ENCODE measurements at places on chromosomes 5 and 9.

DNA sequence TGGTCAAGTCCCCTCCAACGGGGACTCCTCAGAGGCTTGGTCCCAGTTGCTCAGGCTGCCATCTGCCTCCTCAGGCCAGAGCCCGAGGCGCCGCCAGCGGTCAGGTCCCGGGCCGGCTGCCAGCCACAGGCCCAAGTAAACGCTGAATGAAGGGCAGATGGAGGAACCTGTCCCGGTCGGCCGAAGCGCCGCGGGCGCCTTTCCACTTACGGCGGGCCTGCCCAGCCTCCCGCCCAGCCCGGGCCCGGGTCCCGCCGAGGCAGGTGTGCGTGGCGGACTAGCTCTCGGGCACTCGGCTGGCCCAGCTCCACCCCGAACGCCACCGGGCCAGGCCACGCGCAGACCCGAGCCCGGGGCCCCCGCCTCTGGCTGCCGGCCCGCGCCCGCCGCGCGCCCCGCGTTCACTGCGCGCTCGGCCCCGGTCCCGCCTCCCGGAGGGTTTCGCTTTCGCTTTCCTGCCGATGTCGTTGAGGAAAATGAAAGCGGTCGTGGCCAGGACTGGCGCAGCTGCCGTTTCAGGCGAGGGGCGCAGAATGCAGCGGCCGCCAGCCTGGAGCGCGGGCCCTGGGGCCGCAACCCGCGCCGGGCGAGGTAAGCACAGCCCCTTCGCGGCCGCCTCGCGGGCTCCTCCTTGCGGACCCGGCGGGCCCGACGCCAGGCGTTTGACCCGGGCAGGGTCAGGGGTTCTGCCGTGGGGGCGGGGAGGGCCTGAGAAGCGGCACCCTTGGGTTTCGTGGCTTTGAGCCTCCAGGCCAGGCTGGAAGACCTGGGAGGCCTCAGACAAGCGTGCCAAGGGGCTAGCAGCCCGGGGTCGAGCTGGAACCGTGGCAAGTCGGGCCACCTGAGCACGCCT is 41.2 kb downstream of the SLC22A5 start:
- DNase-seq: peak; percentile 93

- no peak for DNase-seq
Measured at GRCh38 chr9:112447283-112447761, 39.3 kb upstream of the KIAA1958 start.

- no peak for DNase-seq
Measured at GRCh38 chr9:133761641-133762248, 23.6 kb upstream of the SARDH start.

DNA sequence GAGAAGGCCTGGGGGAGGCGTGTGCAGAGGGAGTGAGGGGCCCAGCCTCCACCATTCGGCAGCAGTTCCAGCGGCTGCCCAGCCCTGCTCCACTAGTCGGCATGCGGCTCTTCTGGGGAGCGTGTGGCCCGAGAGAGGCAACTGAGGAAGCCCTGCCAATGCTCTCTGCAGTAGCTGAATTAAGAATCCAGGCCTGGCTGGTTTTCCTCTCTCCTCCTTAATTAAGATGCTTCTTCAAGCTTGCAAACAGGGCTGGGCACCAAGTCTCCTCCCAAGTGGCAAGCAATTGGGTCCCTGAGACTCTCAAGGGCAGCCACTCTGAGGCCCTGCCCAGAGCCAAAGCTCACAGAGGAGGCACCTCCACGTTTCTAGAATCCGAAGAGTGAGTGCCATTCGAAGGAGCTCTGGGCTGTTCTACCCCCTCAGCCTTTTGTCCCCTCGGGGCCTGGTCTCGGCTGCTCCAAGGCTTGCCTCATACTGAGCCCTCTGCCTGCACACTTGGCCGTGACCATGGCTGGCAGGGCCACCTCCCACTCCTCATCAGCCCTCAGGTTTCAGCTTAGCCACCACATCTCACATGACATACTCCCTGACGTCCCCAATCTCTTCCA is 75.4 kb upstream of the LRRTM2 start:
- no peak for DNase-seq

GRCh38 chr9:8486095-8486494 is 686.5 kb upstream of the DMAC1 start:
- DNase-seq: peak; percentile 73

GRCh38 chr5:32047056-32047455 is 127.1 kb downstream of the GOLPH3 start:
- no peak for DNase-seq

DNA sequence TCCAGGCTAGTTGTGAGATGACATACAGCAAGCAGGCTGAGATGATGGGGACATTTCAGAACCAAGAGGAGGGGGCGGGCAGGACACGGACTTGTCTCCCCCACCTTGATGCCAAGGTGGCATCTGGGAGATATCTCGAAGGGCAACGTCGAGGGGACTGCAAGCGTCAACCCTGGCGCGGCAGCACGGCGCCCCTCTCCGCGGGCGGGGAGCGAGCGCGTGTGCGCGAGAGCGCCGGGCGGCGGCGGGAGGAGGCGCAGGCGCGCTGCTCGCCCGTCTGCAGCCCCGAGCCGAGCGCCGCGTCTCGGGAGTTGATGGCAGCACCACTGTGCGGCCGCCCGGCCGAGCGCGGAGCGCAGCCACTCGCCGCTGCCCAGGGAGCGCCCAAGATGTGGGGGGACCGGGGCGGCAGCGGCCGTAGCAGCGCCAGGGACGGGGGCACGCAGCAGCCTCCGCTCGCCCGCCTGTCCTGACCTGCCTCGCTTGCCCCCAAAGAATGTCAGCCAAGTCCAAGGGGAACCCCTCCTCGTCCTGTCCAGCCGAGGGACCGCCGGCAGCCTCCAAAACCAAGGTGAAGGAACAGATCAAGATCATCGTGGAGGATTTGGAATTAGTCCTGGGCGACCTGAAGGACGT is at the start of gene PRR16:
TSS of gene PRR16 (plus strand) at position 310 of the 636 bp plus-strand sequence.
- DNase-seq: peak; percentile 69

DNA sequence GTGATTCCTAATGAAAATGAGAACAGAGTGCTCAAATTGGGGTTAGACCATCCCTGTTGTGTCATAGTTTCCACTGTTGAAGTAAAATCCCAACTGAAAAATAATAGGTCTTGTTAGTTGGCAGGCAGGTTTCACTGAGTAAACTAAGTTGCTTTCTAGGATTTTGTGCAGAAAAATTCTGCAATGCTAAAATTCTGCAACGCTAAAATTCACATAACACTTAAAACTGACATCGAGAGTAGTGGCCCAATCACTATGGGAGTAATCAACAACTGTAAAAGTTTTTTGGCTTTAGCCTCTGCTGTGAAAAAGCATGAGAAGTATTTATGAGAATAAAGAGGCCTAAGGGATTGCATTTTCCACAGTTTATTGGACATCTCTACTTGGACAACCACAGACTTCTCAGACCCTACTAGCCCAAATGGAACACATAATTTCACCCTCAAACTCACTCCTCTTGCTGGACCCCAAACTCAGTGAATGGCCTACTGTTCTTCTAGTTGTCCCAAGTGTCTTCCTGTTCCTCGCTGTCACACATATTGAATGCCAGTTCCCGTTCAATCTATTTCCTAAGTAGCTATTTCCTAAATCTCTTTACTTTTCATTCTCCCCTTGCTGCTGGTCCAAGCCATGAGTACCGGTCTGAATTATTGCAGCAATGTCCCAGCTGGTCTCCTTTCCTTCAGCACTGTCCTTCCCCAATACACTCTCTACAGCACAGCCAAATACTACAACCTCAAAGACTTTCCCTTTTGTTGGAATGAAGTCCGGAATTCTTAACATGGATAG is 355.4 kb downstream of the PDE4D start:
- no peak for DNase-seq

- no peak for DNase-seq
Measured at GRCh38 chr5:149338364-149338763, 6.9 kb upstream of the GRPEL2 start.

GRCh38 chr9:128690684-128691034 is 1.6 kb downstream of the SET start:
- DNase-seq: no peak

DNA sequence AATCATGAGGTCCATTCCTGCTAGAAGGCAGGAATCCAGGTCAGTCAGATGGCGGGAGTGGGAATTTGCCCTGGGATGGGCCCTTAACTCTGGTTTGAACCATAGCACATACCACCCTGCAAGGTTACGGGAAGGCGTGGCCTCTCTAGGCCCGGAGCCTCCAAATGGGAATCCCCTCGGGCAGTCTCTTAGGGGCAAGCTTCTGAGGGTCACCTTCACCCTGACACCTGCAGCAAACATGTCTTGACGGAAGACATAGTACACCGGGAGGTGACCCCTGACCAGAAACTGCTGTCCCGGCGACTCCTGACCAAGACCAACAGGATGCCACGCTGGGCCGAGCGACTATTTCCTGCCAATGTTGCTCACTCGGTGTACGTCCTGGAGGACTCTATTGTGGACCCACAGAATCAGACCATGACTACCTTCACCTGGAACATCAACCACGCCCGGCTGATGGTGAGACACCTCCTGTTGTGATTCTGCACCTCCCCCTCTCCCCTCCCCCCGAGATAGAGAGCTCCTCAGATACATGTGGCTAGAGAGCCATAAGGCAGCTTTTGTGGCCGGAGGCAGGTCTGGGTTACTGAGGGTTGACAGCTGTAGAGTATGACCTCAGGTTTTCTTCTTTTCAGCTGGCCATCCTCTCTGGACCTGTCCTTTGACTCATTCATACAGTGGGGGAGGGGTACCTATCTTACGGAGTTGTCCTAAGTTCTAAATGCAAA is 957 bp downstream of the PRELID1 start:
- DNase-seq: no peak

- peak; percentile 88 for DNase-seq
Measured at GRCh38 chr9:95003689-95004410, 277.4 kb downstream of the AOPEP start.

GRCh38 chr9:38022995-38023394 is 46.0 kb downstream of the SHB start:
- no peak for DNase-seq

GRCh38 chr5:11302663-11303062 is 541.6 kb upstream of the DAP start:
- no peak for DNase-seq

DNA sequence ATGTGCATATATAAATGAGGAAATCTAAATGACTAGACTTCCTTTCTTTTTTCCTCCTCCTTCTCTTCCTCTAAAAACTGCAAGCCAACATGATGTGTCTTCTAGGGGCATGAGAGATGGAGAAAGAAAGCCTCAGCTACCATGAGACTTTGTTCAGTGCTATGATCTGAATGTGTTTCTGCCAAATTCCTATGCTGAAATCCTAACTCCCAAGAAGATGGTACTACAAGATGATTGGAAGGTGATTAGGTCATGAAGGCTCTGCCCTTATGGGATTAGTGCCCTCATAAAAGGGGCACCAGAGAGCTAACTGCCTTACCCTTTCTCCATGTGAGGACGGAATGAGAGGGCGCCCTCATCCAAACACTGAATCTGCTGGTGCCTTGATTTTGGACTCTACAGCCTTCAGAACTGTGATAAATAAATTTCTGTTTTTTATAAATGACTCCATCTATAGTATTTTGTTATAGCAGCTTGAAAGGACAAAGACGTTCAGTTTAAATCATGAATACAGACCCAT is 72.2 kb upstream of the IL6ST start:
- DNase-seq: no peak

- no peak for DNase-seq
Measured at GRCh38 chr5:93076566-93076965, 504.5 kb downstream of the NR2F1-AS1 start.

DNA sequence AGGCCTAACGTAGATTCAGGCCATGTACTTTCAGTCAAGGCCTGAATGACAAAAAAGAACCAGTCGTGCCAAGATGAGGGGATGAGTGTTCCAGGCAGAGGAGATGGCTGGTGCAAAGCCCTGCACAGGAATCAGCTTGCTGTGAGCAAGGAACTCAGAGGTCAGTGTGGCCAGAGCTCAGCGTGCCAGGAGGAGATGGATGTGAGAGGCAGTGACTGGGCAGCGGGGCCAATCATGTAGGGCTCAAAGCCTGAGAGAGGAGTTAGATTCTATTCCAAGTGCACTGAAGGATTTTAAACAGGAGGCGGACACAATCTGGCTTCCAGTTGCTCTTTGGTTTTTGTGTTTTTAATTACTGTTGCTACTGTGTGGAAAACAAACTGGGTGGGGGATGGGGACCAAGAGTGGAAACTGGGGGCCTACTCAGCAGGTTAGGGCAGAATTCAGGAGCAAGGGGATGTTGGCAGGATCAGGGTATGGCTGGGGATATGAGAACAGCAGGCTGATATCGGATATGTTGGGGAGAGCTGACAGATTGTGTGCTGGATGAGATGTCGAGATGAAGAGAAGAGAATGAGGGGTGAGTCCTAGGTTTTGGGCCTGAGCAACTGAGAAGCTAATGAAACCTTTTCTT is 64.3 kb downstream of the ANGPTL2 start:
- DNase-seq: no peak

GRCh38 chr5:68803881-68804319 is 289.9 kb upstream of the SLC30A5 start:
- no peak for DNase-seq

GRCh38 chr9:18114559-18115475 is 359.1 kb upstream of the ADAMTSL1 start:
- no peak for DNase-seq

DNA sequence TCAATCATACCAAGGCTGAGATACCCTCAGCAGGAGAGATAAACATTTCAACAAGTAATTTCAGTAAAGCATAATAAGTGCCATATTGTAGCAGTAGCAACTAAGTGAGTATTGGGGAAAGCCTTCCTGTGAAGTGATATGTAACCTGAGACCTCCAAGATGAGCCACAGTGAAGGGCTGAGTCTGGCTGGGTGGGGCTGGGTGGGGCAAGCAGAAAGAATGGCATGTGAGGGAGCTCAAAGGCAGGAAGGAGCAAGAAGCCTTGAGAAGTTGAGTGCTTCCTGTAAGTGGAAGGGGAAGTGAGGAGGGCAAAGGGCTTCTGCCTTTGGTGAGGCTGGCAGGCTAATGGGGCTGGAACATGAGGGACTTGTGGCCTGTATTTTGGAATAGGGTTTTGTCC is 19.7 kb upstream of the ASTN2 start:
- DNase-seq: no peak

- DNase-seq: no peak
Measured at GRCh38 chr5:131218392-131218791, 45.5 kb upstream of the CDC42SE2 start.

GRCh38 chr9:68627594-68627993 is 77.4 kb upstream of the PIP5K1B start:
- DNase-seq: no peak

DNA sequence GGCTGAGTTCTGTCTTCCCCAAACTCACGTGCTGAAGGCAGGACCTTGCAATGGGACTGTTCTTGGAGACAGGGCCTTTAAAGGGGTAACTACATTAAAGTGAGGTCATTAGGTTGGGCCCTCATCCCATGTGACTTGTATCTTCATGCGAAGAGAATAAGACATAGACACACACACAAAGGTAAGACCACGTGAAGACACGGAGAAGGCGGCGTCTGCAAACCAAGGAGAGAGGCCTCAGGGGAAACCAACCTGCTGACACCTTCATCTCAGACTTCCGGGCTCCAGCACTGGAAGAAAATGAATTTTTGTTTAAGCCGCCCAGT is 50.7 kb upstream of the KCNMB1 start:
- DNase-seq: no peak

GRCh38 chr9:11457825-11458790 is 845.3 kb upstream of the PTPRD start:
- DNase-seq: no peak

GRCh38 chr5:96579711-96580110 is 82.5 kb upstream of the CAST start:
- no peak for DNase-seq

DNA sequence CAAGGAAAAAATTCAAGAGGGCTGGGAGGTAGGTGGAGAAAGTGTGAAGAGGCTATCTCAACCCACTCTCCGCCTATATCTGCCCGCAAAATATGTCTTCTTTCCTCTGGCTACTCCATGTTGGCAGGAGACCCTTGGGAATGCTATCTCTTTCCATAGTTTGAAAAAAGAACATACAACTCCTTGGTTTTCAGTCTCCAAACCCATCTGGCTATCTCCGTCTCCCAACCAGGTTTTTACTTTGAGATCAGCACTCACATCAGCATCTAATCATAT is 109.9 kb upstream of the IFNE start:
- no peak for DNase-seq
